Panc1 (cell line): ENCODE measurements at places on chromosomes 16 and 17.

DNA sequence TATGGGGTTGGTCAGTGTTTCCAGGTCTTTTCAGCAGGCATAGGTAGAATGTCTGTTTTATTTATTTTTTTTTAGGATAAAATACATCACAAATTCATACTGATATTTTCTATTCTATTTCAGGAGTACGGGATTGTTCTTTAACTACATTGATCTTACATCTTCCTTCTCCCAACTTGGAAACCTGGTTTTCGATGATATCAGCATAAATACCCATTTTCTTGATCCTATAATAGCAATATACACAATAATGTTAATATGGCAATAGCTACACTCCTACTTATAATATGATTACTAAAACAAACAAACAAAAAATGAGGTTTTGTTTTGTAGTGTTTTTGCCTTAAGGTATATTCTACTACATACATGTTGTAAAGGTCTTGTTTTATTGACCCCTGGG is 962.4 kb upstream of the GOT2 start:
- no peak for DNase-seq

DNA sequence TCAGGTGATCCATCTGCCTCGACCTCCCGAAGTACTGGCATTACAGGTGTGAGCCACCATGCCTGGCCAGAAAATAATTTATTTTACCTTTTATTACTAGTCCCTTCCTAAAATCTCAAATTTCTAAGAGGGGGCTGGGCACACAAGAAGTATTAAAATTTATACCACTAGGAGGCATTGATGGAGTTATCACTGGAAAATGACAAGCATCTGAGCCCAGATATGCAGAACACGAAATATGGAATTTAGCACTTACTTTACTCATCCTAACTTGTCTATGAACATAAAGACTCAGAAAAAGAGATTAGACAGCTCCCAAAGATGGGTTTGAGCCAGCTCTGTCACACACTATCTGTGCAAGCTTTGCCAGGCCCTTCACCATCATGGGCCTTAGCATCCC is 46.4 kb downstream of the STAT5A start:
- no peak for DNase-seq

- no peak for DNase-seq
Measured at GRCh38 chr17:38697061-38697820, 7.8 kb upstream of the MLLT6 start.

DNA sequence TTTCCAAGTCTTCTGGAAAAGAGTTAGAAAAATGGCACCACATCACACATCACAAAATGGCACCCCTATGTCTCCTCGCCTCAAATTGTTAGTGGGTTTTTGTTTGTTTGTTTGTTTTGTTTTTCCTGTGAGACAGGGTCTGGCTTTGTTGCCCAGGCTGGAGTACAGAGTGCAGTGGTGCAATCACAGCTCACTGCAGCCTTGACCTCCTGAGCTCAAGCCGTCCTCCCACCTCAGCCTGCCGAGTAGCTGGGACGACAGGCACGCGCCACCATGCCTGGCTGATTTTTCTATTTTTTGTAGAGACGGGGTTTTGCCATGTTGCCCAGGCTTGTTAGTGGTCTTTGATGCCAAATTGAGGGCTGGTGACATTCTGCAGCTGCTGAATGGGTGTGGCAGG is 3.8 kb upstream of the CRISPLD2 start:
- no peak for DNase-seq

DNA sequence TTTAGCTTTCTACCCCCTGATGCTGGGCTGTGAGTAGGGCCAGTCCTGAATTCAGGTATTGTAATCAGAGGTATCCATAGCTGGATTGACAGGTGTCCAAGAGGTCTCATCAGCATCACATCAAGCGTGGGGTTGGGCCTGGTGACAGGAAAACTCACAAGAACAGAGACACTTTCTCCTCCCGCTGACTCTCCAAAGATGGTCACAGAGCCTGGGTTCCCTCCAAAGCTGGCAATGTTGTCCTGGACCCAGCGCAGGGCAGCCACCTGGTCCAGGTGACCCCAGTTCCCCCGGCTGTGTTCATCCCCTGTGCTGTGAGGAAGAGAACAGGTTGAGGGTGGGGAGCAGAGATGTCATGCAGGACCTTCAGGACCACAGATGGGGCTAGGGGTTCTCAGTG is 11.7 kb downstream of the CES1 start:
- no peak for DNase-seq

DNA sequence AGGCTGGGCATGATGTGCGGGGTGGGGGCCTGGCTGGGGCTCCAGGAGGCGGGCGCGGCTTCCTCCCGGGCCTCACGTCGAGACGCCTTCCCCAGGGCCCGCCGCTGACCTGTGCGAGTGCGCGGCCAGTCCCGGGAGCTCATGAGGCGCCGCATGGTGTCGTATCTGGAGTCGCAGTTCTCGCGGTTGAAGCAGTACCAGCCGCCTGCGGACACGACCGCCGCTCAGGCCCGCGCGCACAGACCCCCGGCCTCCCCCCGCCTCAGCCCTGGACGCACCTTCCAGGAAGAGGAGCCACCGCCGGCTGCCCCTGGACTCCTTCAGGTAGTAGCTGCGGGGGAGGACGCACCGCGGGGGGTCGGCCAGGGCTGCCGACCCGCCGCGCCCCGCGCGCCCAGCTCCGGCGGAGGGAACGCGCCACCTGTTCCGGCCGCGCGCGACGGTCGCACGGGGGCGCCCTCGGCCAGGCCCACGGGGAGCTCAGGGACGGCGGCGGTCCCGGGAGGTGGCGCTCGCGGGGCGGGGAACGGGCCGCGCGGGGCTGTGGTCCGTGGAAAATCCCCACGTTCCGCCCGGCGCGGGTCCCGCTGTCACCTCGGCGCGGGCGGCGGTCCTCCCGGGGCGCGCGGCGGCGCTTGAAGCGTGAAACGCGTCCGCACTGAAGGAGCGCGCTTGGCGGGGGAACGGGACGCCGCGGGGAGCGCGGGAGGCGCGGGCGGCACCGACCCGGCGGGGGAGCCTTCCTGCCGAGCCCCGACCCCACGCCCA is 1.4 kb downstream of the NOTUM start:
- DNase-seq = no peak

GRCh38 chr16:89921702-89922476 is 1.3 kb upstream of the TUBB3 start:
- DNase-seq = no peak

GRCh38 chr16:27514806-27515205 is 34.9 kb downstream of the GTF3C1 start:
- DNase-seq = no peak

DNA sequence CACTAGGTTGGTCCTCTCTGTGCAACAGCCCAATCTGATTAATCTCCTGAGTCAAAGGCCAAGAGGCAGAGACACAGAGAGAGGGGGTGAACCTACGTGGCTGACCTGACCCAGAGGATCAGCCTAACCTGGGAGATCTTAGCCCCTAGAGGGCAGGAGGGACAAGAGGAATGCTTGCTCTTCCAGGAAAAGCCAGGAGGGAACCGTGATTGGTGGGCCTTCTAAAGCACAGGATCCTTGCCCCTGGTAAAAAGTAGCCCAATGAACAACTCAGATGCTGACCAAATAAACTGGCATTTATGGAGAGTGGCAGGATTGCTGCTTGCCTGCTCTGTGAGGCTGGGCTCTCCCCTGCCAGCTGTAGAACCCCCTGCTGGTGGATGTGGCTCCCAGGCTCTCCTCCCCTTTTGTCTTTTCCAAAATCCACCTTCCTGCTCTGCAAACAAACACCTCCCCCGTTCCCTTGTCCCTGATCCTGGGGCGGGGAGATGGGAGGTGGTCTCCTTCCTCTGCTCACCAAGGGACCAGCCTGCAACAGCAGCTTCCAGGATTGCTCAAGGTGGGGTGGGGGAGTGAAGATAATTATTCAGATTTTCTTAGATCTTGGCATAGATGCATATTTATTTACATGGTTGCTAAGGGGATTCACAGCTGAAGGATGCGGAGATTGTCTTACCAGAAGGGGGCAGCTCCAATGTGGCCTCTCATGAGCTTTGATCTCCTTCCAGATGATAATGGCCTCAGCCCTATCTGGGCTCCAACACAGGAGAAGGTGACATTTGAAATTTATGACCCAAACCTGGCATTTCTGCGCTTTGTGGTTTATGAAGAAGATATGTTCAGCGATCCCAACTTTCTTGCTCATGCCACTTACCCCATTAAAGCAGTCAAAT is 71.9 kb downstream of the SDR42E1 start:
- no peak for DNase-seq

DNA sequence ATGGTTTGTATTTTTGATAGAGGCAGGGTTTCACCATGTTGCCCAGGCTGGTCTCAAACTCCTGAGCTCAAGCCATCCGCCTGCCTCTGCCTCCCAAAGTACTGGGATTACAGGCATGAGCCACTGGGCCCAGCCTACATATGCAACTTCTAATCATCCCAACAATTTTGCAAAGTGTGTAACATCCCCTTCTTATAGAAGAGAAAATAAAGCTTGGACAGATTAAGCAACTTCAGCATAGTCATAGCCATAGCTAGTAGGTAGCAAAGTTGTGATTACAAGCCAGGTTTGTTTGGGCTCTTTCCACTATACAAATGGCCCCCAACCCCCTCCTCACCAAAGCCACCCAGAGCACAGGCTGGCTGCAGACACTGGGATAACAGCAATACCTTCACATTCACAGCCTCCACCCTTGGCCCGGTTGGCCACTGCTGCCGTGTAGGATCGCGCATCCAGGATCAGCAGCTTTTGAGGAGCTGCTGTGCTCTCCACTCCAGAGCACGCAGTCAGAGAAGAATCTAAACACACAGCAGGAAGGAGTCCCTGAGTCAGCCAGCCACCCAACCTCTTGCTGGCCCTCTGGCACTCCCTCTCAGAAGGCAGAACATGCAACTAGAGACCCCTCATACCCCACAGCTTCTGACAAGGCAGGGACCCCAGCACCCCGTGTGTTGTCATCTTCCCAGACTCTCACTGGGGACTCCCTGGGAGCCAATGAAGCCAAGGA is 7.9 kb downstream of the MTMR4 start:
- no peak for DNase-seq

DNA sequence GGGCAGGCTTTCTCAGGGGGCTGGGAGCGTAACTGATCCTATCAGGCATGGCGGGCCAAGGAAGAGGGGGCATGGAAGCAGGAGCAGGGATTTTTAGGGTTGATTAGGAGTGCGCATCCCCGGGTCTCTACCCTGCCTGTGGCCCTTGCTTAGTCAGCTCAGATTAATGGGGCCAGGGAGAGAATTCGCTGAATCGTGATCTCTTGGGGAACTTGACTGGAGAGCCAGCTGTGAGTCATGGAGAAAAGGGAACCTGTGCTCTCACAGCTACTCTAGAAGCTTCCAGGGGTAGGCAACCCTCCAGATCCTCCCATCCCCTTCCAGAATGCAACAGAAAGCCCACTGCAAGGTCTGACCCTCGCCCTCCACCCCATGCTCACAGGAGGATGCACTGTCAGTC is 3.6 kb downstream of the FOXN1 start:
- no peak for DNase-seq

- no peak for DNase-seq
Measured at GRCh38 chr16:69768666-69769065, 6.5 kb downstream of the WWP2 start.

- DNase-seq = no peak
Measured at GRCh38 chr17:49508061-49508865, 13.2 kb downstream of the NGFR start.

GRCh38 chr17:75602644-75603043 is 15.0 kb downstream of the MYO15B start:
- DNase-seq = no peak

- no peak for DNase-seq
Measured at GRCh38 chr16:64240586-64240985, 881.3 kb downstream of the CDH11 start.

GRCh38 chr17:4017377-4017776 is 53.1 kb upstream of the ATP2A3 start:
- no peak for DNase-seq

GRCh38 chr17:44556832-44557606 is at the start of gene FZD2:
TSS of gene FZD2 (plus strand) at chr17:44557484. CDS start at chr17:44557689, 205 bp downstream.
- no peak for DNase-seq

- no peak for DNase-seq
Measured at GRCh38 chr17:32875923-32876416, 954 bp downstream of the MYO1D start.

DNA sequence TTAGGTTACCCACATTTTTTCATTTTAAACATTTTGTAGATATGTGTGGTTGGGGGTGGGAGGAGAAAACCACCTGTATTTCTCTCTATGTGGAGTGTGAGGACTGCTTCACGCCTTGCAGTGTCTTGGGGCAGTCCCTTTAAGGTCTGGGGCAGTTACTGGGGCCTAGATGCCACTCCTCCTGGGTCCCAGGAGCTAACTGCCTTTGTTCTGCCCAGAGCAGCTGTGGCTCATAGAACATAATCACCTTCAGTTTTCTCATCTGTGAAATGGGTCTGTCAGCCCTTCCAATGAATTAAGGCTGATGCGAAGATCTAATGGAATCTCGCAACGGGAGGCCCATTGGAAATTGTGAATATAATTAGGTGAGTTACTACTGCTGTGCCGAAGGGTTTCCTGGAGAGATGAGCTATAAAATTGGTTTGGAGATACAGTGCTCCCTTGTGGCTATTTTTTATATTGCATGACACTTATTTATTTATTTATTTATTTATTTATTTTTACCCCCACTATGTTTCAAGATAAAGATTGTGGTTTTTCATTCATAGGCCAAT is 22.9 kb downstream of the DHRS7C start:
- peak; percentile 18 for DNase-seq

DNA sequence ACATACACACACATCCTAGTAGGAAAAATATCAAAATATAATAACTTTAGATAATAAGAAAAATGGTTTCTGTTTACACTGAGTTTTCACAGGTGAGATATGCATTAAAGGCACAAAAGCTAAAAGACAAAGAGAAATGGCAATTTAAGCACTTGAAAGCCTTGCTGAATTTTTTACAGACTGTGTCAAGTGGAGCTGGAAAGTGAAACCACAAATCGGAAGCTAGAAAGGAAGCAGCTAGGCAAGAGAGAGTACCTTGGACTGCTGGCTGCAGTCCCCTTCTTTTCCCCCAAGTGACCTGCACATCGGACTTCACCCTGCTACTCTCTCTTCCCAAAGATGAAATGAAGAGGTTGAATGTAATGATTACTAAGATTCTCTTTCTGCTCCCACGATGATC is 135.1 kb downstream of the CDH13 start:
- no peak for DNase-seq

DNA sequence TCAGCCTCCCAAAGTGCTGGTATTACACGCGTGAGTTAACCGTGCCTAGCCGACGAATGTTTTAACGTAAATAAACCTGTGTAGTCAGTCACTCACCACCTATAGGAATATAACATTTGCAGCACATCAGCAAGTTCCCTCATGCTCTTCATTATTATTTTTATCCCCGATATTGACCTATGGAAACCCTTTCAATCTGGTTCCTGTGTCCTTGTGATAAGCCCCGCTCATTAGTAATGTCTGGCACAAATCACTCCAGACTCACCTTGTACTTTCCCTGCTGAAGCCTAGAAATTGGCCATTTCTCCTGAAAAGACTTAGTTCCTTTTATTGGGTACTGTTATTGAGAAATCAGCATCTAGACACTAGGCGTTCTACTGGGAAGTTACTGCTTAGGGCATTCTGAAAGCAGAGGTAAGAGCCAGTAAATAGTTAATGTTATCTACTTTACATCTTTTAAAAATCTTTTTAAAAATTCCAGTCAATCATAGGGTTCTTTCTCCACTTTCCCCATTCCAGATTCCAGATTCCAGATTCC is 1.5 kb upstream of the PHKG2 start:
- DNase-seq = no peak

GRCh38 chr17:1073241-1073962 is 76.5 kb downstream of the TIMM22 start:
- no peak for DNase-seq
